ENCODE measurements at places on chromosomes 11 and 22.

DNA sequence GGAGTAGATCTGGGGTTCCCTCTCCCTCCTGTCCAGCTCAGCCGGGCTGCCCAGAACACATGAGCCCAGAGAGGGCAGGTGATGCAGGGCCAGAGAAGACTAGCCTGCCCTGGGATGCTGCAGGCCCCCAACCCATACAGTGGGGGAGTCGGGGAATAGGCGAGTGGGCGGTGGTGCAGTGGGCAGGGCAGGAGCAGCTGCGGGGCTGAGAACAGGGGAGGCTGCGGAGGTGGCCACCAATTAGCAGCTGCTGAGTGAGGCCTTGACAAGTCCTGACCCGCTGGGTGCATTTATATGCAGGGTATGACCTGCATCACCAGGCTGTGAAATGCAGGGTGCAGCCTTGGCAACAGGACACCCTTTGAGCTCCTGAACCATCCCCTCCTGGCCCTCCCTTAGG is 43.1 kb downstream of the NFAM1 start:
- no peak for DNase-seq

- no peak for DNase-seq
These were observed 1.6 kb downstream of the TMEM132A start for GRCh38 chr11:60925868-60926267.

- DNase-seq = peak; percentile 15
These were observed 76.1 kb upstream of the LIN7C start for GRCh38 chr11:27582621-27583020.

GRCh38 chr11:62726156-62726914 is 922 bp downstream of the HNRNPUL2 start:
- DNase-seq = no peak

- DNase-seq = peak; percentile 40
These were observed 4.7 kb upstream of the C11orf96 start for GRCh38 chr11:43937434-43938411.

DNA sequence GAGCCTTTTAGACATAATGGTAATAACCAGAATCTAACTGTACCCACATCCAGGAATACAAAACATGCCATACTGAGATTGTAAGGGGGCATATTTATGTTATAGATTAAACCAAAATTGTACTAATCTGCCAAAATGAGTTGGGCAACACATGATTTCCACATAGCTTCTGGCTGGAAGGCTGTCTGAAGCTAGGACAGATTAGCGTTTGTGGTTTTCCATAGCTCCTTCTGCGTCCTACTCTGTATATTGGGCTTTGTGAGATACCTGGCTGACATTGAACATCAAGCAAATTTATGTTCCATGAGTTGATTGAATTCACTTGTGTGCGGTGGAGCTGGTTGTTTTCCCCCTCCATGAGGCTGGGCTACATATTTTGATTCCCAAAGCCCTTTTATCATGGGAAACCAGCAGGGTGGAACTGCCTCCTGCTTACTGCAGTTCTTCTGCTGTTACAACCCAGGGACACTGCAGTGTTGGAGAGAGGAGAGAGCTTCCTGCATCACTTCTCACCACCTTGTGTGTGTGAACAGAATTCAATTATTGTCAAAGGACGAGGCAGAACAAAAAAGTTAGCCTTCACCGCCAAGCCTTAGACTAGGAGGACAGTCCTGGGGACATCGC is 114.9 kb downstream of the C11orf91 start:
- DNase-seq = no peak

- DNase-seq = no peak
These were observed 72.6 kb upstream of the RAB1B start for GRCh38 chr11:66195867-66196266.

DNA sequence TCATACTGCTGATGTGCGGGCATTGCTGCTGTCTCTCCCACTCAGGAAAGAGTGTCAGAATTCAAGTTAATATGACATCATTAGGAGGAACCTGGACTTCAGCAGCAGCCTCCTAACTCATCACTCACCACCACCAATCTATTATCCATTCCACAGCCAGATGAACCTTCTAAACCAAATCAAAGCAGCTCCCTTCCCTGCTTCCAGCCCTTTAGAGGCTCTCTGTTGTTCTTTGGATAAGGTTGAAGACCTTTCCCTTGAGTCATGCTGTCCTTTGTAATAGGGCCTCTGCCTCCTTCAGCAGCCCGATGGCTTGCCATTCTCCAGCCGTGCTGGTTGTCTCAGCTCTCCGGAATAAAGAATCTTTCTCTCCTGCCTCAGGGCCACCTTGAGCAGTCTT is 301.3 kb downstream of the DDX10 start:
- DNase-seq = no peak

GRCh38 chr22:50169181-50169759 is 1.3 kb upstream of the PANX2 start:
- DNase-seq = no peak

DNA sequence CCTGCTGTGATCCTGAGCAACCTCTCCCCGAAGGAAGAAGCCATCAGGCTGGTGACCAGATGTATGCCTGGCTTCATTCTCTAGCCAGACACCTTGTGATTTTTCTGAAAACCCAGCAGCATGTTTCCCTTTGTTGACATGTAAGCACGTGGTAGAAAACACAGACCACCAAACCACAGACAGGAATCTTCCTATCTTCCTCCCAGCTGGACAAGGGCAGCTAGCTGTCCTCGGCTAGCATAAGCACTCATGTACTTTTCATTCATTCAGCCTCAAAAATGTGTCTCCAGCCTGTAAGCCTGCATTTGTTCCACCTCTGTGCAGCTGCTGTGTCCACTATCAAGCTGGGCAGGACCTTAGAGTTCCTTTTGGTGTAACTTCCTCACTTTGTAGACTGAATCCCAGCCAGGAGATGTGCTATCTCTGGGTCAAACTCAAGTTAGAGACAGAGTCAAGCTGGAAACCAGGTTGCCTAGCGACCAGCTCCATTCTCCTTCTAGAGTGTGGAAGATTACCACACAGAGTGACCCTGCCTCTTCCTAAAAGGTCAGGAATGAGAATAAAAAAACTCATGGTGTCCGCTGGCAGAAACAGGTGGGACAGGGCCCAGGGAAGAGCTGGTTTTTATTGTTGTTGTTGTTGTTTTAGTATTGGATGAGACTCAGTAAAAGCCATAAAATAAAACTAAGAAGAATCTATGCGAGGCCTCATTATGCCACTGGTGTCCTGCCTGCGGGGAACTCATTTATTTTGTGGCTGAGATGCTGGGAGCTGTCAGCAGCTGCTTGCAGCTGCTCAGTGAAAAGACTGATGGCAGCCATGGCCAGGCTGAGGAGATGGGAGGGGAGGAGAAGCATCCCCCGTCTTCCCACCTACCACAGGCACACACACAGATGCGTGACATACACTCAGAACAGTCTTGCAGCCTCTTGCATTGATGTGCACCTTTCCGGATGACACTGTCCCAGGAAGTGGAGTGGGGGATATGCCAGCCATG is 7.4 kb upstream of the CLMP start:
- DNase-seq = peak; percentile 55

GRCh38 chr22:20249797-20250354 is 18.2 kb downstream of the RTN4R start:
- peak; percentile 71 for DNase-seq

GRCh38 chr22:46842606-46843005 is 80.2 kb downstream of the TBC1D22A start:
- DNase-seq = peak; percentile 53

GRCh38 chr11:279040-279965 is 1.1 kb downstream of the NLRP6 start:
- DNase-seq = no peak

DNA sequence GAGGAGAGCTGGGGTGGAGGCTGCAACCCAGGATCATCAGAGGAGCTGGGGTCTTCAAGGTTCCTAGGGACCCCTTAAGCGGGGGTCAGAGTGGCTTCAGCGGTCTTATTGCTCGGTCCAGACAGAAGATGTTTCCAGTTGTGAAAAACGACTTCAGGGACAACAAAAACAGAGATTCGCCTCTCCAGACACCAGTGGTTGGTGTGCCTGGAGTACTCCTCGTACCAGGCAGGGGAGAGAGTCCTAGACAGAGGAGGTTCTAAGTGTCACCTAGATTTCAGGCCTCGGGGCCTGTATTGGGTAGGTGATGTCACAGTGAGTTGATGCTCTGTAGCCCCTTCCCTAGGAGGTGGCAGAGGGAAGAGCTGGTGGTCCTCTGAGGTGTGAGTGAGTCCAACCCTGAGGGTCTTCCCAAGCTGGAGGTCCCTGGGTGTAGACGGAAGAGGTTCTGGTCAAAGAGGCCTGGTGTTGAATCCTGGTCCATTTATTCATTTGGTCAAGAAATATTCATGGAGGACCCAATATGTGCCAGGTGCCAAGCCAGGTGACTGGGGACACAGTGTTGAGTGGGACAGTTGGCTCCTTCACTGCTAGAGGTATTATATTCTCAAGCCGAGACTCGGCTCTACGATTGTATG is 4.4 kb upstream of the IGLL5 start:
- no peak for DNase-seq

GRCh38 chr22:30270832-30271231 is 4.2 kb upstream of the OSM start:
- DNase-seq = peak; percentile 53

DNA sequence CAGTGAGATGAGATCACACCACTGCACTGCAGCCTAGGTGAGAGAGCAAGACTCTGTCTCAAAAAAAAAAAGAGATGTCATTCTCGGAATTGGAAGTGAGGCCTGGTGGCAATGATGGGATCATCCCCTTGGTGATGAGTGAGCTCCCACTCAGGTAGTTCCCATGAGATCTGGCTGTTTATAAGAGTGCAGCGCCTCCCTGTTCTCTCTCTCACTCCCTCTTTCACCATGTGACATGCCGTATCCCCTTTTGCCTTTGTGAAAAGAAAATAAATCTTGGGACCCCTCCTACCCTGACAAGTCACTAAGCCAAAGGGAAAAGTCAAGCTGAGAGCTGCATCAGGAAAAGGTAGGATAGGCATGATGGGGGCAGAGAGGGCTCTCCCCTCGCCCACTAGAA is 28.8 kb downstream of the ZNF70 start:
- DNase-seq = no peak

GRCh38 chr11:40030867-40031266 is 1428.6 kb downstream of the LRRC4C start:
- no peak for DNase-seq

DNA sequence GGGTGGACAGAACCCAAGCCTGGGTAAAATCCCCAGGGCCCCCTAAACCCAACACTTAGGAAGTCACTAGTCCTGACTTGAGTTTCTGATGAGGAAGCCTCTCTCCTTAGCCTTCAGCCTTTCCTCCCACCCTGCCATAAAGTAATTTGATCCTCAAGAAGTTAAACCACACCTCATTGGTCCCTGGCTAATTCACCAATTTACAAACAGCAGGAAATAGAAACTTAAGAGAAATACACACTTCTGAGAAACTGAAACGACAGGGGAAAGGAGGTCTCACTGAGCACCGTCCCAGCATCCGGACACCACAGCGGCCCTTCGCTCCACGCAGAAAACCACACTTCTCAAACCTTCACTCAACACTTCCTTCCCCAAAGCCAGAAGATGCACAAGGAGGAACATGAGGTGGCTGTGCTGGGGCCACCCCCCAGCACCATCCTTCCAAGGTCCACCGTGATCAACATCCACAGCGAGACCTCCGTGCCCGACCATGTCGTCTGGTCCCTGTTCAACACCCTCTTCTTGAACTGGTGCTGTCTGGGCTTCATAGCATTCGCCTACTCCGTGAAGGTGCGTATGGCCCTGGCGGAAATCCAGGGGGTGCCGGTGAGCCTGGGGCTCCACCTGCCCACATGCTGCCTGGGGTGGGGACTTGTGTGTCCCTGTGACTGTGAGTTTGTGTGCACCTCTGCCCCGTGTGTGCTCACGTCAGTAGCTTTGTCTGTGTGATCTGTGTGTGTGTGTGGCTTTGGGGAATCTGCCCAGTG is at the start of gene IFITM1:
TSS of gene IFITM1 (plus strand) at position 254 of the 767 bp plus-strand sequence. CDS start at position 385, 131 bp downstream.
- peak; percentile 86 for DNase-seq

- peak; percentile 36 for DNase-seq
These were observed 22.6 kb upstream of the IRAG1 start for GRCh38 chr11:10716122-10716521.

- peak; percentile 72 for DNase-seq
These were observed 12.1 kb downstream of the SLC15A3 start for GRCh38 chr11:60939855-60940254.

GRCh38 chr22:45689211-45689610 is 17.6 kb downstream of the ATXN10 start:
- peak; percentile 51 for DNase-seq

DNA sequence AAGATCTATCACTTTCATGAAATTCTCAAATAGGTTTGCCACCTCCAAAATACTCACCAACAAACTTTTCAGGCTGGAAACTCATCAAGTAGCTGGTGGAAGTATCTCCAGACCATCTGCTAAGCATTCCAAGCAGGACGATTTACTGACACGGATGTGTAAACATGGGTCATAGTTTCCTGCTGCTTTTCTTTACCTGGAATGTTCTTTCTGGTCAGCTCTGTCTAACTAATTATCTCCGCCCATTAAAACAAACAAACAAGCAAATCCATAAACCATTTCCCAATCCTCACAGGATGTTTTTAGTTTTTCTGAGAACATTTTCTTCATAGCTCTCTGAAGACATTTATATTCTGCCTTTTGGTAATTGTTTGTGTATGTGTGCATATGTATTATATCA is 397.0 kb downstream of the METTL15 start:
- DNase-seq = no peak

DNA sequence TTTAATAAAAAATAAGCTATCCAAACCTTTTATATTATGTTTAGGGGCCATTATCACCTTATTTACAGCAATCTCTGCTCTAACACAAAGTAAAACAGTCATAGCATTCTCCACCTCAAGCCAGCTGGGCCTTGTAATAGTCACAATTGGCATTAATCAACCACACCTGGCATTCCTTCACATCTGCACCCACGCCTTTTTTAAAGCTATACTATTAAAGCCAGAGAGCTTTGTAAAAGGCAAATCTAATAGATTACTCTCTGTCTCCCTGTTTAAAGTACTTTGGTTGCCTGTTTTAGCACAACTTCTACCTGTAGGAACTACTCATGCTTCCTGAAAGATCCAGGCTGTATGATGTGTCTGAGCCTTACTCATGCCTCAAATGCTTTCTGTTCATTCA is 113.1 kb downstream of the CSNK2A3 start:
- DNase-seq = no peak

DNA sequence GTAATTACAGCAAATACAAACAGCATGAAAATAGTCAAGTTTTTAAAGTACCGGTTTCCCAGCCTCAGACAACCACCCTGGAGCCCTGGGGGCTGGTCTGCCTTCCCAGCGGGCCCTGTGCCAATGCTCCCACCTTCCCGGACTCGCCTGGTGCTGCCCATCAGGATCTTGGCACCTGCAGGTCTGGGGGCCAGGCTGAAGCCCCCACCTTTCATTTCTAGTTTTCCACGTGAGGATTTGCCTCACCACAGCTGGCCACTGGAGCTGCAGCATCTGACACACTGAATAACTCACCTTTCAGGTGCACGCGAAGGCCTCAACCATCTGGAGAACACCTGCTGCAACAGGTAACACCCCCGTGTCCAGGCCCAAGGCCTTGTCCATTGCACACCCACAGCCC is 108.7 kb upstream of the THY1 start:
- no peak for DNase-seq

- DNase-seq = peak; percentile 96
These were observed 108.6 kb downstream of the LARGE1 start for GRCh38 chr22:33811686-33812085.

GRCh38 chr22:49672014-49672516 is 155.6 kb downstream of the BRD1 start:
- DNase-seq = no peak

- DNase-seq = peak; percentile 83
These were observed 247.3 kb downstream of the MN1 start for GRCh38 chr22:27554106-27554811.

GRCh38 chr11:118988280-118988679 is 9.7 kb upstream of the CENATAC start:
- DNase-seq = peak; percentile 36

GRCh38 chr11:118003456-118003855 is 17.3 kb downstream of the IL10RA start:
- no peak for DNase-seq

GRCh38 chr22:27416511-27417420 is 384.8 kb downstream of the MN1 start:
- peak; percentile 90 for DNase-seq
